Dermis lymphatic vessel endothelial cell (primary cell): ENCODE measurements at places on chromosomes 2 and 18. TPM values are rescaled to one million over a fixed set of nuclear protein-coding genes. Genes with fewer than 3 reads are reported as not detected.

The CFAP221 gene
- total RNA-seq, result under 0.01 TPM in 1 of 2 replicates, not detected in the other

The ABCB11 gene
- total RNA-seq, result not detected in 2 replicates

The IL1A gene
- total RNA-seq, result not detected in 2 replicates

The DSC1 gene
- total RNA-seq, result not detected in 2 replicates

The STPG4 gene
- 0.11 and 0.17 TPM in 2 replicates for total RNA-seq

The IL36G gene
- not detected in 2 replicates for total RNA-seq

The CCDC141 gene
- 1.7 and 3.7 TPM in 2 replicates for total RNA-seq

The MALL gene
- total RNA-seq, result 11.7 and 37.3 TPM in 2 replicates

The CD8B2 gene
- total RNA-seq, result not detected in 2 replicates

The CD28 gene
- total RNA-seq, result 0.09 and 0.11 TPM in 2 replicates

The WDR7 gene
- total RNA-seq, result 32.1 and 32.4 TPM in 2 replicates
